ENCODE measurements at places on chromosomes 4 and X.

DNA sequence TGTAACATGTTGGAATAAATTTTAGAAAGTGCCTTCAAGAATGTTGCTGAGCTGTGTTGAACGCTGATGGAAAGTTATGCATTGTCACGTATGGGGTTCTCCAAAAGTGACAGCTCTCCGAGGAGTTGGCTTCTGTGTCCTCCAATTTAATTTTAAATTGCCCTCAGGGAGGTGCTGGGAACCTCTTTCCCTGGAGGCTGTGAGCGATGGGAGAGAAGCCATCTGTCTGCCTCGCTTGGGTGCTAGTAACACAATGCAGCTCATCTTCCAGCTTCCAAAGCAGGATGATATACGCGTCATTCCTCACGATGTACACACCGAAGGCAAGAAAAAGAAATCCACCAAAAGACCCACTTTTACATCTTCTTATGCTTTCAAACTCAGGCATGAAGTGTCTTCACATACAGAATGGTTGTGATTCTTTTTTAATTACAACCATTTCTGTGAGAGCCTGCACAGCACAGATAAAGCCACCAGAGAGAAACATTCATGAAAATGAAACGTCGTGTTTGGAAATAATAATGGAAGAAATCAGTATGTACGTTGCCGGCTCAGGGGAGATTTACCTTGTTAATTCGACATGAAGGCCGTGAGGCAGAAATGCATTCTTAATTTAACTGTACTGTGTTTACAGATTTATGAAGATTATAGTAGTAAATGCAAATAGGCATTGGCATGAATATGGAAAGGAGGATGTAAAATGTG, 218.9 kb downstream of the ASMT start:
- no peak for DNase-seq

DNA sequence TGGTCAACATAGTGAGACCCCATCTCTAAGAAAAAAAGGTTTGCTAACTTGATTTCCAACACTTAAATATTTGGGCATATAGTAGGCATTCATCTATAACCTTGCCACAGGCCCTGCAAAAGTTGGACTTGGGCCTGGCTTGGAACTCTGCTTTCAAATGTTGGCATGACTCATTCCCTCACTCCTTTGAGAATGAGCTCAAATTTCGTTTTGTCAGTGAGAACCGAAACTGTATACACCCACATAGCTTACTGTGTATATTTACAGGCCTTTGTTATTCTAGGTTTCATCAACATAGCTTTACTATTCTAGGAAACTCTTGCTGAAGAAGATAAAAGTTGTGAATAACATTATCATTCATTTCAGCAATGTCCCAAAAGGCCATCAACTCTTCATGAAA, 88.7 kb upstream of the ELOVL6 start:
- peak; percentile 5 for DNase-seq

DNA sequence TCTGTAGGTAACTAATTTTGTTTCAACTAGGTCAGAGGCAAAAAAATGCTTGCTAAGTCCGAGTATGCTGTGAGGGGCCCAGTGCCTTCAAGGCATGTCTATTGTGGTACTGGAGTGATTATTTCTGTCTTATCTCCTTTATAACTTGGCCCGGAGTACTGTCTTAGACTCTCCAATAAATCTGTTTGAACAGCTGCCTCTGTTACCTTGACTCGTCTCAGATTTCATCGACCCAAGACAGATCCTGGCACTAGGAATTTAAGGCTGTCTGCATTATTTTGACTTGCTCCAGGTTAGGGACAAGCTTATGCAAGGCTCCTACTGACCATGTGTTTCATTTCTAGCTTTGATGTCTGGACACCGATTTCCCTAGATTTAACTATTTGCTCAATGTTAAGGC, 41.1 kb upstream of the NKAP start:
- no peak for DNase-seq

GRCh38 chr4:106698621-106699195, 330.1 kb upstream of the GIMD1 start:
- DNase-seq: no peak

- DNase-seq: no peak
These were observed 184.7 kb upstream of the NDP start for GRCh38 chrX:44157858-44158257.

DNA sequence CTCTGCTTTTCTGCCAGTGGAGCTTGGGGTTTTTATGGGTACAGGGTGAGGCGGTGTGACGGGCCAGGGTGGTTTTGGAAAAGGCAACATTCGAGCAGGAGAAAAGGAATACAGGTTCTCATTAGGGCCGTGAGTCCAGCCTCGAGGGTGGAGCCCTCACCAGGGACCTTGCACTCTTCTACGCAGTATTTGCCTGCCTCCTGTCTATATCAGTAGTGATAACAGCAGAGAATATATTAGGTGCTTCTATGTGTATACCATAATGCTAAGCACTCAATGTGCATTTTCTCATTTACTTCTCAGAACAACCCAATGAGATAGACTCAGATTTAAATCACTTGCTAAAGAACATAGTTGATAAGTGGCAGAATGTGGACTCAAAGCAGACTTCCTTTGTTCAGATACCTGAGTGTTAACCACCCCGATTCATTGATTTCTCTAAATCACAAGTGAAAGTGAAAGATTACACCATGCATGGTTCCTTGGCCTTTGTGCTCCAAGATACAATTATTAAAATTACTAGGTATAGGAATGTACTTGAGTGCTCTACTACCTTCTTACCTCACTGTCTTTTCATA, 403.9 kb downstream of the PCDH7 start:
- DNase-seq: peak; percentile 19

DNA sequence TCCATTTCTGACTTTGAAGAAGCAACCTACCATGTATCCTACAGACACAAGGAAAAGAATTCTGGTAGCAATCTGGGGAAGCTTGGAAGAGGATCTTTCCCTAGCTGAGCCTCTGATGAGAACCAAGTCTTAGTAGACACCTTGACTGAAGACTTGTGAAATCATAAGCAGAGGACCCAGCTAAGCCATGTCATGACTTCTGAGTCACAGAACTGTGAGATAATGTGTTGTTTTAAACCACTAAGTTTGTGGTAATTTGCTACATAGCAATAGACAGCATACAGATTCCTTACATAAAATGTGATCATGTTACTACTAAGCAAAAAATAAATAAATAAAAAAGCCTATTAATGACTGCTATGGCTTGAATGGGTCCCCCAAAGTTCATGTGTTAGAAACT, 71.3 kb upstream of the ANKRD50 start:
- DNase-seq: no peak

GRCh38 chr4:67282749-67283148, 262.6 kb downstream of the CENPC start:
- no peak for DNase-seq

DNA sequence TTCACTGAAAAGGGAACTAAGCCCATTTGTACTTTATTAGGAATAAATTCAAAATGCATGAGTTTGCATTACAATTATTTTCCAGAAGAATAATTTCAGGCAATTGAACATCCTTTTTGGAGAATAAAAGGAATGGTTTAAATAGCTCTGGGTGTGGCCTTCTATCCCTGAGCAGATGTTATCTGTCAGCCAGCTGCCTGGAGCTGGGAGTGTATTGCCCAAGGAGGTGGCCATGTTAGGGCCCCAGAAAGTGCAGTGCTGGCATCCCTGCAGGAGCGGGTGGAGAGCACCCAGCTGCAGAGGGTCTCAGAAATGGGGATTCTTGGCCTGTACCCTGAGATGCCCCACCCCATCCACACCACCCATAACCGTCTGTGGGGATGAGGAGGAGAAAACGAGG, 21.6 kb upstream of the VEGFD start:
- no peak for DNase-seq

Measured in stomach (tissue), 19 donors.